HFF-Myc (cell line): ENCODE measurements at places on chromosomes 3 and 15.

GRCh38 chr3:193783166-193783896, 190.3 kb downstream of the OPA1 start:
- DNase-seq = no peak

DNA sequence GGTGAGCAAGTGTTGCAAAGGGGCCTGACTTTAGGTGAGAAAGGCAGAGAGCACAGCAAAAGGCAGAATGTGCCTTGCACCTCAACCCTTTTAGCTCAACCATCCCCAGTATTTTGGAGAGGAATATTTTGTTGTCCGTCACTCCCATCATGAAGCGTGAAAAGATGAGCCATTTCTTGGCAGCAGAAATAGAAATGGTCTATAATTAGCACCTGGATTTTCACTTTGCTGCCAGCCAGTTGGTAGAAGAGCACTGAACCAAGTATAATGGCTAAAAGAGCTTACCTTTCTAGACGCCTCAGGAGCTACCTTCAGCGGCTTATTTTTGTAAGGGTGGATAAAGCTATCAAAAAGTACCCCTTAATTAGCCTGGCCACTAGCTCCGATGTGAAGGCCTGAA, 406.7 kb downstream of the OCA2 start:
- DNase-seq = no peak

- DNase-seq = no peak
Observed at GRCh38 chr3:69474186-69474585, 88.3 kb upstream of the FRMD4B start.

GRCh38 chr3:192487033-192487432, 240.3 kb downstream of the FGF12 start:
- no peak for DNase-seq

GRCh38 chr15:62505762-62506161, 340.7 kb upstream of the C2CD4B start:
- DNase-seq = no peak

DNA sequence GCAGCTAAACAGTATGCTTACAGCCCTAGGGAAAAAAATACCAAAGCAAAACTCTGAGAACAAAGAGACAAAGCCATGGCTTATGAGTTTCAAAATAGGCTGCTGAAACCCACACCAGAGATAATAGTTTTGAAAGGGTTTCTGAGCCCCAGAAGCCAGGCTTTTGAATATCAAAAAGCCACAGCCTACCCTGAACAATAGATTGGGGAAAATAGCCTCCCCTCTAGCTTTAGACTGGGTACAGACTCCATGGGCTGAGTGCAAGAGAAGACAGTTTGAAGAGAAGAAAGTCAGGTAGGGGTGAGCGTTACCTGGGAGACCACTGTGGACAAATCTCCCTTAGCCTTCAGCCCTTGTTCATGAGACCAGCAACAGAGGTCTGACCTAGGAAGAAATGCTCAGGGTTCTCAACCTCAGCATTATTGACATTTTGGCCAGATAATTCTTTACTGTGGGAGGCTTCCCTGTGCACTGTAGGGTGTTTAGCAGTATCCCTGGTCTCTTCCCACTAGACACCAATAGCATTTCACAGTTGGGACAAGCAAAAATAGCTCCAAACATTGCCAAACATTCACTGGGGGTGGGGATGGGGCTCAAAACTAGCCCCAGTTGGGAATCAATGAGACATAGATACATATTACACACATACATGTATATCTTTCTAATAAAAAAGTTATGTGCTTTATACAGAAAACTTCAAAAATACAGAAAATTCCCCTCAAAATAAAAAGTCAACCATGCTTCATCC, 11.6 kb upstream of the TAFA4 start:
- no peak for DNase-seq

GRCh38 chr3:45772341-45773035, 23.8 kb downstream of the SLC6A20 start:
- no peak for DNase-seq

GRCh38 chr3:42459151-42459550, 43.3 kb upstream of the VIPR1 start:
- DNase-seq = no peak

DNA sequence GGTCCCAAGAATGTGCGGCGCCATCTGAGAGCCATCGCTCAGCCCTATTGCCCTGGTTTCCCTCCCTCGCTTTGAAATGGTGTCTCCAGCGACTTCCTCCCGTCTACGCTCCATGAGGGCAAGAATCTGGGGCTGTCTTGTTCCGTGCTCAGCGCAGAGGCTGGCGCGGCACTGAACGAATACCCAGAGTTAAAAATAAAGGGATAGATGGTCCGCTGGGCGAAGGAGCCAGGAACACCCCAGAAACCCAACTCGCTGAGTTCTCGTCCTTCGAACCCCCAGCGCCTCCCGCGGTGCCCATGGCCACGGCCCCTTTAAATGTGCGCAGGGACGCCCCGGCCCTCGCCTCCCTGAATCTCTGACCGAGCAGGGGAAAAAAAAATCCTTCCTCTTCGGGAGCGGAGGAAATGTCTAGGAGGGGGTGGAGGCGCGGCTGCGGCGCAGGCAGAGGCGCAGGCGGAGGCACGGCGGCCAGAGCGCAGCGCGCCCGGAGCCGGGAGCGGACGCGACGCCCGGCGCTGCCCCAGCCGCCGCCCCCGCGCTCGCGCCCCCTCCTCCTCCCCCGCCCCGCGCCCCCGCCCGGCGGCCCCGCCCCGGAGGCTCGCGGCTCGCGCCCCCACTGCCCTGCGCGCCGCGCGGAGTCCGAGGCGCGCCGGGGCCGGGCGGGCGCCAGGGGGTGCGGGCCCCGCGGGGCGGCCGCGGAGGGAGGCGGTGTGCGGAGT, 8.5 kb upstream of the FGD5 start:
- DNase-seq = no peak

DNA sequence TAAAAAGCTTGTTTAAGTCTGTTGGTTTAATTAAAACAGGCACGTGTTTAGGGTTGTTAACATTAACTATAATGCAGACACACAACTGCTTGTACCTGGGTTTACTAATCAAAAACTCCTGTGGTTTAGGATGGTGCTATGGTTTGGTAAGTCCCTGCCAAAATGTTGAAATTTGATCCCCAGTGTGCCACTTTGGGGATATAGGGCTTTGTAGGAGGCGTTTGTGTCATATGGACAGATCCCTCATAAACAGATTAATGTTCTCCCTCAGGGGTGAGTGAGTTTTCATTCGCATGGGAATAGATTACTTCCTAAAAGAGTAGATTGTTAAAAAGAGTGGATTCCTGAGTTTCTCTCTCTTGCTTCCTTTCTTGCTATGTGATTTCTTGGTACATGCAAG, 18.7 kb upstream of the GK5 start:
- DNase-seq = no peak

DNA sequence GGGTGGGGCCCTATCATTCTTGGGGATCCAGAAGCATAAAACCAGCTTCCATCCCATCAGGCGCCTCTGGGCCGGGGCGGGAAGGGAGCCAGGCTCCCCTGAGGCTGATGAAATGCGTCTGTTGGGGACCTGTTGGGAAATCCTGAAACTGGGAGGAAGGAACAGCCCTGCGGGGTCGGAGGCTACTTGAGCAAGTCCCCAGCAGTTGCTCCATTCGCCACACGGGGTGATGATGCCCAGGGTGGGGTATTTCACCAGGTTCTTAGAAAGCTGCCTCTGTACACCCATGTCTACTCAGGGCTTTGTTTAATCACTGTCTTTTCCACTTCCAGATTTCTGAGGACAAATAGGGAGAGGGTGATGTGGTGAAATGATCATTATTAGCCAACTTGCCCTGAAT, 25.4 kb upstream of the TSEN2 start:
- DNase-seq = no peak

- DNase-seq = no peak
Observed at GRCh38 chr3:50189274-50189673, 2.1 kb upstream of the GNAT1 start.

- no peak for DNase-seq
Observed at GRCh38 chr3:168794427-168794826, 698.7 kb upstream of the GOLIM4 start.

DNA sequence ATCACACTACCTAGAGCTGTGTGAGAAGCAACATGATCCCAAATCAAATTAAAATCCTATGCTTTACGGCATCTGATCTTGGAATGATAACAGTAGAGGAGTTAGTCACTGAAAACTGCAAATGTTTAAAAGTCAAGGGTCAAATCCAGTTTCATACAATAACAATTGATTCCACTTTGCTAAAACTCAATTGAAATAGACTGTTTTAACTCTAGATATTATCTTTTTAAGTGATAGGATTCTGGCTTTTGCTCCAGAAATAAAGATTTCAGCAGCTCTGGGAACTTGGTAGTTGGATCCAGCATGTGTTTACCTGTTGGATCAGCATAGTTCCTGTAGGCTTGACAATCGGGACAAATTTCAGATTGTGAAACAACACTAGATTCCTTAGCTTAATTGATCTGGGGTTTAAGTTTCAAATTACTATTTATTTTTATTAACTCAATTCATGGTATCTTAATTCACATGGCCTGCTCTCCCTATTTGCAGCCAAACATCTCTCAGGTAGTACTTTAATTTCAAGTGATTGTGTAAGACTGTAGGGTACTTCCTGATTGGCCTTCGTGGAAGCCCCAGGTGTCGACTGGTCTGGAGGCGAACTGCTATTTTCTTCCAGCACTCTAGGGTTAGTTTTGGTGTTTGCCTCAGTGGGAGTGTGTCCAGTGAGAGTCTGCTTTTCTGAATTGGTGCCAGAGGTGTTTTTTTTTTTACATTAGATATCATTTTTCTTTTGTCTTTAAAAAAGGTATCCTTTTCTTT, 16.6 kb downstream of the NFKBIZ start:
- no peak for DNase-seq

DNA sequence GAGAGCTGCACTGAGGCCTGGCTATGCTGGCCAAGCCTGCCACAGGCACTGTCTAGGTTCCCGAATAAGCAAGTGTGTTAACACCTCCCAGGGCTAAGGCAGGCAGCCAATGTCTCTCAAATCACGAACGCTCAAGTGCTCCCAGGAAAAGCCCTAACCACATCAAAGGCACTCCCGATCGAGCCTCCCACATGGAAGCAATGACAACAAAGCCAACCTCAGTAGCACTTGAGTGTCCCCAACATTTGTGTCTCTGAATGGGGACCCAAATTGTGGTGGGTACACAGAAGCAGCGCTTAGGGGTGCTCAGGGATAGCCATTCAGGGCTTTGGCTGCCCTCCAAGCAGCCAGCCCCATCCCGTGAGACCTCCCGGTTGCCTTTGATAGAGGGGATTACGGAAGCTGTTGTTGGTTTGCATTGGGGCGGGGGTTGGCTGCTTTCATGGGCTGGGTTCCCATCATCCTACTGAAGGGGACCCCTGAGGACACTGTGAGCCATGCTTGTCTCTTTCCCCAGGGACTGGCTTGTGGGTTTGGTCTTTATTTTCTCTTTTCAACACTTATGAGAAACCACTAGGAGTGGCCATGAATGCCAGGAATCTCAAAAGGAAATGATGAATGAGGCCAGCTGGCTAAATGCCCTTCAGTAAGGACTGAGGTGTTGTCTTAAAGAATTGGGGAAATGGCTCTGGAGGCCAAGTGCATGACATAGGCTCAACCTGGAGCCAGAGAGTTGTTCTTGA, 234.1 kb upstream of the FEZF2 start:
- DNase-seq = peak; percentile 46

GRCh38 chr15:58185439-58185838, 47.3 kb downstream of the AQP9 start:
- no peak for DNase-seq

- no peak for DNase-seq
Observed at GRCh38 chr3:162770551-162770950, 1273.9 kb downstream of the OTOL1 start.

DNA sequence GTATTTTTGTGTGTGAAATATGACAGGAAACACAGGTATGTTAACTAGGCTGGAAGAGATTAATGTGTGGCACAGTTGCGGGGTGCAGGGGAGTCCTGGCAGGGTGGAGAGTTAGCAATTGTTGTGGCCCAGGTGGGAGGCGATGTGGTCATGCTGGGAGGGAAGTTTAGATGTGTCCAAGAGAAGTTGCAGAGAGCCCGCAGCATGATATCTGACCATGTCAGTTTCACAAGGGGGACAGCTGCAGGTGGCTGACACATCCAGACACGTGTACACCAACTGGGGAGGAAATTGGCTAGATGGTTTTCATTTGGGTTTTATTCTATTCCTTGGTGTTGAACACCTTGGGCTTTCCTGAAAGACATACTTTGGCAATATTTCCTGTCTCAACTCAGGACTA, 172.8 kb upstream of the RGMA start:
- DNase-seq = no peak

DNA sequence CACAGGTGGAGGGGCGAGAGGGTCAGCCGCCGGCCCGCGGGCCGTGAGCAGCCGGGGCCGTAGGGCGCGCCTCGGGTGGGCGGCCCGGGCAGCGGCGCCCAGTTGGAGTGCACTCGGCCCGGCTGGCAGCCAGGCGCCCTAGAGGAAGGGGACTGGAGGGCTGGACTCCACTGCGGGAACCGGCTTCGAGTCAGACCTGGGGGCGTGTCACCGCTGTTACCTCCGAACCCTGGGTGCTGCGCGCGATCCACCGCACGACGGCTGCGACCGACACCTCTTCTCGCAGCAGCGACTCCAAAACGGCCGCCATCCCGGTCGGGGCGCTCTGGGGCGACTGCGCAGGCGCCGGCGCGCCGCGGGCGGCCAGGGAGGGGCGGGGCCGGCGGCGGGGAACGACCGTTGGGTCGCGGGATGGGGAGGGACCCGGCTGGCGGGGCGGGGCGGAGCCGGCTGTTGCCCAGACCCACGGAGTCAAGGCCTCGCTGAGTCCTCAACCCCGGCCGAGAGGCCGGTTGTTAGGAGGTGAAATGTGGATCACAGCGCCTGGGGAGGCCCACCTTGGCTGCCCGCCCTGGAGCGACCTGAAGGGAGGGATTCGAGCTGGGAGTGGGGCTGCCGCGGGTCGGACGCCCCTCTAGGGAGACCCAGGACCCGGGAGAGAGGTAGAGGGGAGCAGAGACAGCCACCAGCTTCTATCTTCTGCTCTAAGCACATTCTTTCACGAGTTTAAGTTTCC, at the start of gene CDAN1:
TSS of gene CDAN1 (minus strand) at position 336 of the 736 bp plus-strand sequence. CDS start at position 310, 26 bp downstream.
- DNase-seq = peak; percentile 22

DNA sequence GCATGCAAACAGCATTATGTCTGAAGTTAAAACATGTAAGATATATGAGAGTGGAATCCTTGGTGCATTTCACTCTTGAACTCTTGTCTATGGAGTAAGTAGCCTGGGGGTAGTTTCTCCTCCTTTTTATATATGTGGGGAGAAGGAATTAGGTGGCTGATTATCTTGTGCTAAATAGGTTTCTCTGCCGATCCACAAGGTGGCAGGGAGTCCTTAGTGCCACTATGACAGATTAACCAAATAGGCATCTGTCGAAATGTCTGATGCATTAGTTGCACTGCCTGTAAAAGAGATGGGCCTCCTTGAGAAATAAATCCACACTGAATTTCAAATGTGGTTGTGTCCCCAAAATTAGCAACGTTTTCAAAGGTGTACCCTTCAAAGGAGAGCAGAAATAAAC, 170.1 kb downstream of the CNTN4 start:
- DNase-seq = no peak

DNA sequence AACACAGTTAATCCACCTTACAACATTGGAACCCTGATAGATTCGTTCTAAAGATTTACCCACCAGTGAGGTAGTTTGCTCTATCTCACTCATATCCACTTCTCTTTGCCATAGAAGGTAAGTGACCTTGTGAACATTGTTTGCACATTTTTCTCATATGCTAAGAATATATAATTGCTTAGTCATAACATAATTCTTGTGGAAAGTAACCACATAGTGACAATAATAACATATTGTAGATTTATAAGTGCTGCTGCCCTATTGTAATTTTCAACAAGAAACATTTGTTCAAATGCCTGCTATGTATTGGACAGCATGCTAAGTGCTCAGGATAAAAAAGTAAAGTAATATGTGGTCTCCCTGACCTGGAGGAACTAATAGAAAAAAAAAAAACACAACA, 554.2 kb upstream of the KCNMB2 start:
- no peak for DNase-seq
